ENCODE measurements at places on chromosomes 2 and 18.

DNA sequence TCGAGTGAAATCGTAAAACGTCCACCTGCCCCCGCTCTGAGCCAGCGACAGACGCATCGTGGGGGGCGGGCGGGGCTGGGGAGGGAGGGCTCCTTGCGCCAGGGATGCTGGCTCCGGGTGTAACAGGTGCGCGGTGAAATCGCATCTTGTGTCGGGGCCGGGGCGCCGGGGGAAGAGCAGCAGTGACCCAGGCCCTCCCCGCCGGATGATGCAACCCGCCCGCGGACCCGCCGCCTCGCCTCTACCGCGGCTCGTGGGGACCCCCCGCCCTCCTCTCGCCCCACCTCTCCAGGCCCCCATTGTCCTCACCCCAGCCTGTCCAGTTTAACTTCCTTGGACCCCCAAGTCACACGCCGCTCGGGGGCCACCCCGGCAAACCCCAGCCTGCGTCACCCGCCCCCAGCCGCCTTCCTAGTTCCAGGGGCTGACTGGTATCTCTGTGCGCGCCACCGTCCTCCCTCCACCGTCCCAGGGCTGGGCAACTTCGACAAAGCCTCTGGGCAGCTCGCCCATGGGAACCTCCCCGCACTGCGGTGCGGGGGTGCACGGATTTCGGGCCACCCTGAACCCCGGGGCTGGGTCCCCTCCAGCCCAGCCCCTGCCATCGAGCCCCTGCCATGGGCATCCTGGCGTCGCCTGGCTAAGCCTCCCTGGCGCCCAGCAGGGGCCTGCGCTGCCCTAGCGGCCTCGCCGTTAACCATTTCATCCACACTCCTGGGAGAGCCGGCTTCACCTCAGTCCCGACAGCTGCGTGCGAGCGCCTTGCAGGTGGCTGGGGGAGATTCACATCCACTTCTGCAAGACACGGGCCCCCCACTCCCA lies 799 bp upstream of the KIF1A start:
- no peak for DNase-seq

GRCh38 chr2:223048519-223048918 lies 3.5 kb upstream of the KCNE4 start:
- no peak for DNase-seq

GRCh38 chr2:10482460-10482859 lies 34.3 kb upstream of the ODC1 start:
- DNase-seq = no peak

GRCh38 chr2:10891390-10891789 lies 20.3 kb upstream of the KCNF1 start:
- no peak for DNase-seq

DNA sequence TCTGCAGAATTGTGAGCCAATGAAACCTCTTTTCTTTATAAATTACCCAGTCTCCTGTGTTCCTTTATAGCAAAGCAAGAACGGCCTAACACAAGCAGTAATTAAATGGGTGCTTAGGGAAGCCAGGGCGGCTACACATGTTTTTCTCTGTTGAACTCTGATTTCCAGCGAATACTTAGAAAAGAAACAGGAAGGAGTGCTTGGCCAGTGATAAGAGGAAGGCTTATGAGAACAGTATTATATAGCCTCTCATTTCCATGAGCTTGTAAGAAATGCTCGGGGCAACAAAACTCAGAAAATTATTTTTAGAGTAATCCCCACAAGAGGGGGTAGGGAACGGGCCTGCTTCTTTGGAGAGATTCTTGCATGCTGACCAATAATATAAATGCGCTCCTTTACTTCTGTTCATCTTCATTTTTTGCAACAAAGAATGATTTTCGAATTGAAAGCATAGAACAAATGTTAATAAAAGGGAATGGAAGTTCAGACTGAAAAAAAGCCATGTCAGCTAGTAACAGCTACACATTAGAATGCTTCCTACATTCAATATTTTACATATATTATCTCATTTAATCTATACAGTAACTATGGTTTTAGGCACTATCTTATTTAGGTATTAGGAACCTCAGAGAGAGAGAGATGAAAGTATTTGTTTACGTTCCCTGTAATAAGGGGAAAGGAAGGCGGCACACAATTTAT lies 49.7 kb upstream of the CCDC85A start:
- peak; percentile 90 for DNase-seq

DNA sequence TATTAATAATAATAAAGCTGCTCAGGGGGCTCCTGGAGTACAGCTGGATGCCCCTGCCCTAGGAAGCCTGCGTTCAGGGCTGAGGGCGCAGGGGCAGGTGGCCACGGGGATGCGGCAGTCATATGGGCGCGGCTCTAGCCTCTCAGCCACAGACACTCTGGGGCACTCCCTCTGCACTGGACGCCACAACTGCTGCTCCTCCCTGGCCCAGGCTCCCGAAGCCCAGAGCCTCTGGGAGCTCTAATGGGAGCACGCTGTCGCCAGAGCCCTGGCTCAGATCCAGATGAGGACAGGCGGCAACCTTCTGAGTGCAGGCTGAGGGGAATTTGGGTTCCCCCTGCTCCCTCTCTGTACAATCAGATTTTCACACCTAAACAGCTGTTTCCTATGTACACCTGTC lies 93.6 kb downstream of the MTCL1 start:
- no peak for DNase-seq

GRCh38 chr2:144198116-144198515 lies 321.8 kb downstream of the ZEB2 start:
- DNase-seq = peak; percentile 52

DNA sequence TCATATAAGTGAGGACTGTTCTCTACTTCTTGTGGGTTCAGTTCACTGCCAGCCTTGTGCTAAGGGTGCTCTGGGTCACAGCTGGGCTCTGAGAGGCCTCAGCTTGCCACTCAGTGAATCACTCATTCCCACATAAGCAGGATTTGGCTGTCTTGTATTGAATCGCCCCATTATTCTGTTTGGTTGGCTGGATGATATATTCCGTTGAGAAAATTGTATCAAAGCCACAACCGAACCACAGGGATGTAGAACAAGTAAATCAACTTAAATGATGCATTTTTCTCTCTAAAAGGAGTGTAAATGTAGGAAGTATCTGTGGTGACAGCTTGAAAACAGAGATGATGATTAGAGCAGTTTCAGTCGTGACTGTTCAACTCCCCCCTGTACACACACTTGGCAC lies 39.6 kb downstream of the TTC39C start:
- no peak for DNase-seq
